ENCODE measurements at places on chromosomes 5 and 9. TPM values are rescaled to one million over a fixed set of nuclear protein-coding genes. Genes with fewer than 3 reads are reported as not detected.

ABCA2 gene
- polyA plus RNA-seq = 6.0 TPM

FOXD1 gene
- polyA plus RNA-seq = not detected

SLC9A3 gene
- 19.9 TPM for polyA plus RNA-seq

NSMF gene
- 24.0 TPM for polyA plus RNA-seq

PCDHB8 gene
- 0.19 TPM for polyA plus RNA-seq

HAPLN1 gene
- 0.32 TPM for polyA plus RNA-seq

SPEF2 gene
- 0.92 TPM for polyA plus RNA-seq

TUSC1 gene
- 11.8 TPM for polyA plus RNA-seq

RNF180 gene
- polyA plus RNA-seq = 0.57 TPM

STPG3 gene
- not detected for polyA plus RNA-seq

All from sigmoid colon (tissue), 7 donors.